Stimulated activated CD4-positive, alpha-beta T cell treated with anti-CD3 and anti-CD28 coated beads, Interleukin-1b, Interleukin-23, amount 100 ng/mL, for 48 hours (primary cell): ENCODE measurements at places on chromosomes 2 and 18.

- DNase-seq, result no peak
Observed at GRCh38 chr18:44552706-44553105, 128.0 kb upstream of the SETBP1 start.

GRCh38 chr2:1769703-1770422 is 25.5 kb upstream of the PXDN start:
- peak; percentile 54 for DNase-seq

DNA sequence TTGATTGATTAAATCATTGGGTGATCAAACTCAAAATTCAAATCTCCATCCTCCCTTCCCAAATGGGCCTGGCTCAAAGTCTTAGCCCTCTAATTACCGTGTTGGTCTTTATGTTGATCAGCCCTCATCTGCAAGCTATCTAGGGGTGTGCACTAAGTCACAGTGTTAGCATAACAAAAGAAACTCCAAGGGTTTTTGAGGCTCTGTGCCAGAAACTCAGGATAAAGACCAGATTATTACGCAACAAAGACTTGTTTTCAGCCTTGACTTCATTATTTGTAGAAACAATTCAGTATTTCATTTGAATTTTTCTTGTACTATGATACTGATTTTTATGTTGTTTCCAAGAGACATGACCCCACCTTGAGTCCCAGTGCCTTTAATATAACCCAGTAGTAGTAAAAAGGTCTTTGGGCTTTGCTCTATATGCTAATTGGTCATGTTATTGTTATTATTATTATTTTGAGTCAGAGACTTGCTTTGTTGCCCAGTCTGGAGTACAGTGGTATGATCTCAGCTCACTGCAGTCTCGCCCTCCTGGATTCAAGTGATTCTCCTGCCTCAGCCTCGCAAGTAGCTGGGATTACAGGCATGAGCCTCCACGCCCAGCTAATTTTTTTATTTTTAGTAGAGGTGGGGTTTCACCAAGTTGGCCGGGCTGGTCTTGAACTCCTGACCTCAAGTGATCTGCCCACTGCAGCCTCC is 13.9 kb downstream of the PSMD14 start:
- no peak for DNase-seq

GRCh38 chr18:61749546-61749945 is 143.3 kb downstream of the RNF152 start:
- no peak for DNase-seq

- no peak for DNase-seq
Observed at GRCh38 chr2:151042964-151043363, 218.7 kb downstream of the RBM43 start.
